Activated CD4-positive, alpha-beta T cell treated with anti-CD3 and anti-CD28 coated beads for 1 hour (primary cell): ENCODE measurements at places on chromosomes 16 and 17.

DNA sequence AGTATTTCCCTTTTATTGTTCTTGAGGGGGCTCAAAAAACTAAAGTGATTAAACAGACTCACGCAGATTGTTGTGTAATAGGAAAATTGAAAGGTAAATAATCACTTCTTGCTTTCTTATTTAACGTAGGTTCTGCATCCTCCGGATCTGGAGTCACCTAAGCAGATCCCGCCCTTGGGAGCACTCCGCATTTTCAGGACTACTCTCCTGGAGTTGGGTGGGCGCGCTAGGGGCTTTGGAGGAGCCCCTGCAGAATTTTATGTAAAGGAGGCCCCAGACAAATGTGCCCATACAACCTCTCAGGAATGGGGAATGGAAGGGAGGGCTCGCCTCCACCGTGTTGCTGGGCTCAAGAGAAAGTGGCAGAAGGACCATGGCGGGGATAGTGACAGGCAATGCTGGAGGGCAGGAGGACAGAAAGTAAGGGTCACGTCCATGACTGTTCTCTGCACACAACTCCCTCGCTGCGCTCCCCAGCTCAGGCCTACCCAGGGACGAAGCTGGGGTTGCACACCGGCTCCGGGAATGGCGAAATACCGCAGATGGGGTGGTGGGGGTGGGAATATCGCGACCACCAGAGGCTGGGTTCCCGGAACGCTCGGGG lies 8.3 kb downstream of the MT2A start:
- DNase-seq: no peak

DNA sequence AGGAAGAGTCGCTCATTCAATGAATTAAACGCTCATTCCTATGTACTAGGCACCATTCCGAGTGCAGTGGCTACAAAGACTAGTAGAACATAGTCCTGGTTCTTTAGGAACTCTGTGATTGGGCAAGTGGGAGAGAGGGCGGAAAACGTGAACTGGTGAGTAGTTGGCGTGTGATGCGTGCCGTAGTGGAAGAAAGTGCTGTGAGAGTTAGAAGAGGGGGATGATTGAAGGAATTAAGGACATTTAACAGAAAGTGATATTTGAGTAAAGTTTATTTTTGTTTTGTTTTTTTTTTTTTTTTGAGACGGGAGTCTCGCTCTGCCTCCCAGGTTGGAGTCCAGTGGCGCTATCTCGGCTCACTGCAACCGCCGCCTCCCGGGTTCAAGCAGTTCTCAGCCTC lies 7.9 kb upstream of the SLFN14 start:
- DNase-seq: no peak

GRCh38 chr17:53548252-53548651 lies 274.5 kb upstream of the KIF2B start:
- DNase-seq: no peak

DNA sequence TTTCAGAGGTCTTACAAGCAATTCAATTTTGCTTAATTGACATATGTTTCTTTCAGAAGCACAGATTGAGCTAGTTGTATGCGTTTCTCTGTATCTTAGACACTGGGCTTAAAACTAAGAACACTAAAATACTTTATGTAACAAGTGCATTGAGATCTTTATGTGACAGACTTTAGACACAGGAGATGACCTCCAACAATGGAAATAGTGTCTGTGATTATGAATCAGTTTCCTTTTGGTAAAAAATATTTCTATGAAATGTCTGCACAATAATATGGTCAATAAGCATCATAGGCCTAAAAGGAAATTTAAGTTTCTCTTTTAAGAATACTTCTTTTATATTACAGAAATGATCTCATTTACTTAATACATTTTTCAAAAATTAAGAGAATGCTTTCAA lies 153.2 kb downstream of the SKAP1 start:
- DNase-seq: no peak

DNA sequence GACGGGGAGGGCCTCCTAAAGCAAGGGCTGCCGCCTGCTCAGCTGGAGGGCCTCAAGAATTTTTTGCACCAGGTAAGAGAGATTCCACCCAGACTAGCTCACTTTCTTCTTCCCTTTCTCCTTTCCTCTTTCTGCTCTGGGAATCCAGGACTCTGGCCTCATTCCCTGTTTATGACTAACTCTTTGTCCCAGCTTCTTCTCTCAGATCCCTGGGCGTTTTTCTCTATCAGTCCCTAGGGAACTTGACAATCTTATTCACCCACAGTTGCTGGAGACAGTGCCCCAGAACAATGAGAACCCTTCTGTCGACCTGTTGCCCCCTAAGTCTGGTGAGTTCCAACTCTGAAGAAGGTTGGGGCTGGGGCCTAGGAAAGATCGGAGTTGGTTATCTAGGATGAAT lies 15.6 kb downstream of the CNTROB start:
- no peak for DNase-seq

DNA sequence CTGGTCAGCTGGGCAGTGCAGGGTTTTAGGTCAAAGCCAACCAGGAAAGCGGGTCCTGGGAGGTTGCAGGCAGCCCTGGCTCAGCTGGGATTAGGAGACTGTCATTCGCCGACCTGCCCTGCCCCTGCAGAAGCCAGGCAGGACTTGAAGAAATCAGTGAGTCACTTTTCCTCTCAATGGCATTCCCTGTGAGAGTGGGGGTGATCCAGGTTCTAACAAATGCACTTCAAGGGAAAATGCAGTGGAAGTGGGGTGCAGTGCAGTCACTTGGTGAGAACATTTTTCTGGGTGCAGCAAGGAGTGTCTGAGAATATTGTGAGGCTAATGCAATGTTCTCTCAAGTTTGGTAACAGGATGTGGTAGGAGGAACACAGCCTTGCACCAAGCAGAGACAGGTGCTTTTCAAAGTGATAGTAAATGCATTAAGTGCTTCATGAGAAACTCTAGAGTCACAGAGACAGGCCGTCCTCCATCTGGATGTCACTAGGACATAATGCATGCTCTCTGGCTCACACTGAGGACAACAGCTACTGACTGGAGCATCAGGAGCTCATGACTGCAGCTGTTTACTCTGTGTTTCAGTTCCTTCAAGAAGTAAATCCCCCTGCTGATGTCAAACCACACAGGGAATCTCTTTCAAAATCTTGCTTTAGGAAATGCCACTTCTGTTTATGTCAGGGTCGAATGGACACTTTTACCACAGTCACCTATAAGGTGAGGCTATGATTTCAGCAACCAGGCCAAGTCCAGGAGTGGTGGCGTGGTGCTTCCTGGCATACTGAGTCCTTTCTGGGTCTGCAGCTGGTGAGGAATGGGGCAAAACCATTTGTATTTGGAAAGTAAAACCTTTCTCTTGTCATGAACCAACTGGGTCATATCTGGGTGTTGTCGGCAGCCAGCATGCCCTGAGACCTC lies 16.7 kb downstream of the CDK5R1 start:
- no peak for DNase-seq

- DNase-seq: no peak
These were observed 5.4 kb upstream of the CHRNE start for GRCh38 chr17:4908301-4908700.

GRCh38 chr16:66587881-66588600 lies 8.8 kb downstream of the CMTM2 start:
- DNase-seq: no peak

DNA sequence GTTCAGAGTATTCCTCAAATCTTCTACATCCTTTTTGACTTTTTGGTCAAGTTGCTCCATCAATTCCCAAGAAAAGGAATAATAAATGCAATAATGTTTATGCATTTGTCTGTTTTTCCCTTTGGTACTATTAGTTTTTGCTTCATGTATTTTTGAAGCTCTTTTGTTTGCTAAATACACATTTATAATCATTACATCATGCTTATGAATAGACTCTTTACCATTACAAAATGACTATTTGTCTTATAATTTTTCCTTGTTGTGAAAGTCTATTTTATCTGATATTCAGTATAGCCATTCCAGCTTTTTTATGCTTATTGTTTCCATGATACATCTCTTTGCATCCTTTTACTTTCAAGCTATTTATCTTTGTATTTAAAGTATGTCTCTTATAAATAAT lies 41.2 kb downstream of the CEP112 start:
- no peak for DNase-seq

DNA sequence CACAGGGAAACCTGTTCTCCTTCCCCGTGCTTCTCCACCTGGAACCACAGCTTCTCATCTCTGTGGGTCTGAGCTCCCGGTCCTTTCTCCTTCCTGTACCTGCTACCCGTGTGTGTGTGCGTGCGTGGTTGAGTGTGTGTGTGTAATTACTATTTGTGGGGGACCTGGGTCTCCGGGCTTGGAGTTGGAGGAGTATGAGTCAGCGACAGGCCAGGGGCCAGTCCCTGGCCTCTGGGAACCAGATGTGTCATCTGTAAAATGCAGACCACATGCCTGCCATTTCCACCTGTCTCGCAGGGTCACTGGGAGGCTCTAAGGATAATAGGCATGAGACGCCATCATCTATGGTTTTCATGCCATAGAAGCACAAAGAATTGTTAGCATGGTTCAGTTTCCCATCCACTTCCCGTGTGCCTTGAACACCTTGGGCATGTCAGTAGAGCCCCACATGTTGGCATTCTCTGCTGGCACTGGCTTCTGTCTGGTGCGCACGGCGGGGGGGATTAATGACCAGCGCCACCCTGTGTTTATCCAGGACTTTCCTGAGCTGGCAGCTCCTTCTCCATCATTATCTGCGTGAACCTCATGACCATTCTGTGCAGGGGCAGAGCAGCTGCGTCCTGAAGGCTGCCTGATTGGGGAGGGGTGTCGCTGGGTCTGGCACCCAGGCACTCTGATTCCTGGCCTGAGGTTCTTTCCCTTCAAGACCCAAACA lies 1.5 kb downstream of the ZNF205 start:
- DNase-seq: no peak

DNA sequence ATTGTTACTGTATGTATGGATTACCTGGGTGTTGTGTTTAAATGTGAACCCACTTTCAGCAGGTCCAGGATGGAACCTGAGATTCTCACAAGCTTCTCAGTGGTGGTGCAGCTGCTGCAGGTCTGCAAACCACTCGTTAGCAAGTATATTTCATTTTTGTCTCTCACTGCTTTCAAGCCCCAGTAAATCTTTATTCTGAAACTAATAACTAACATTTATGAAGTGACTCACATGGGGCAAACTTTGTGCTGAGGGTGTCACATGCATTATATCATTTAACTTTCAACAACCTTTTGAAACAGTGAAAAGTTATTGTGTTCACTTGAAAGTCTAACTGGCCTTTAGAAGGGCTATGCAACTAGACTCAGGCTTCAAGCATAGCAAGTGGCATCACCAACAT lies 98.9 kb upstream of the DYNLRB2 start:
- DNase-seq: no peak

DNA sequence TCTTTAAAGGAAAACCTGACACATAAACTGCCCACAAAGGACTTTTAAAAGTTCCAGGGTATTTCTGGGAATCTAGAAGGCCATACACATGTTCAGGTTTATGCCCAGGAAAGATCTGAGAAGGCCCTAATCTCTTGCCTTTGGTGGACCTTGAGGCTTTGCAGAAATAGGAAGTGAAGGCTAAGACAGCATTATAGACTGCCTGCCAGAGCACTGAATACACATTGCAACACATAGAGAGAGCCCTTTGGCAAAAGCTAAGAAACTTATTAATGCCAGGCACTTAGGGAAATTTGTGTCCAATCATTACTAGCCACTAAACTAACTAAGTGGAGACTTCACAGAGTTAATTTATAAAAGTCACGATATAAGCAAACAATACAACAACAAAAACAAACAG lies 70.4 kb downstream of the MMD start:
- no peak for DNase-seq

GRCh38 chr16:8310323-8310722 lies 280.0 kb downstream of the TMEM114 start:
- no peak for DNase-seq

DNA sequence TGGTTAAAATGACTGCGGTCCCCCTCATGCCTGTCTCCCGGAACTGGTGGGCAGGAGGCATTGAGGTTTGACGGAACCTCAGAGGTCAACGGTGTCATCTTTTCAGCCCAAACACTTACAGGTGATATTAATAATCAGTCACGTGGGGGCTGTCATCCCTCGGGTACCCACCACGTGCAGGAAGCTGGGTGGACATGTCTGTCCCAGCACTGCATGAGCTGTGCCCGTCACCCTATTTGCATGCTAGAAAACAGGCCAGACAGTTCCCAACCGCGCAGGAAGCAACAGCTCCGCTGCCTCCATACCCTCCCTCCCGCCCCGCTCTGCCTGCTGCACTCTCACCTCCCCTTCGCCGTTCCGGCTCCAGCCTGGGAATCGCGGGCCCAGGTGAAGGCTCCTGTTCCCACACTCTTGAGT lies 1.4 kb downstream of the SYNGR3 start:
- DNase-seq: peak; percentile 36

GRCh38 chr16:72989579-72990551 lies 58.1 kb downstream of the ZFHX3 start:
- DNase-seq: no peak

GRCh38 chr17:79515110-79515509 lies 95.7 kb downstream of the RBFOX3 start:
- no peak for DNase-seq

DNA sequence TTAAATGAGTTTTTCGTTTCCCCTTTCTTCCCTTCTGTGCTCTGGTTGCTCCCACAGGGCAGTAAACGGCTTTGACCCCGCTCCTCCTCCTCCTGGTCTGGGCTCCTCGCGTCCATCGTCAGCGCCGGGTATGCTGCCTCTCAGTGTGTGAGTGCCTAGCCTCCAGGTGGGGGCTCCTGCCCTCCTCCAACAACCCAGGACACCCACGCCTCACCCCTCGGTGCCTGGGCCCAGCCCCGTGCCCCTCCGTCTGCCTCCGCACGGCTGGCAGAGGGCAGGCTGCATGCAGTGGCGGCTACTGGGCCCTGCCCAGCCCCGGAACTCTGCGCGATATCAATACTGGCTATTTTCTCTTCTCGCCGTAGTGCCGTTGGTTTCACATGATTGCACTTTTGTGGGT lies 31.2 kb downstream of the NDEL1 start:
- DNase-seq: no peak

DNA sequence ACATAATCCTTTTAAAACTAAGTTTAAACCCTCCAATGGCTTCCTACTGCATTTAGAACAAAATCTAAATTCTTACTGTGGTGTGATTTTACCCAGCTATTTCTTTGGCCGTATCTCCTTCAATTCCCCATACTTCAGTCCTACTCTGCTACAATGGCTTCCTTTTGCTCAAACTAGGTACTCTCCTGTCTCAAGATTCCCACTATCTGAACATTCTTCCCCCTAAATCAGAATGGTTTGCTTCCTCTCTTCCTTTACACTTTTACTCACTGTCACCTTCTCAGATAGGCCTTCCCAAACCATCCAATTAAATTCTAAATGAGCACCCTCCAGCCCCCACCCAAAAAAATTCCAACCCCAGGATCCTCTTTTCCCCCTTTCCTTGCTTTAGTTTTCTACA lies 109.2 kb downstream of the BRIP1 start:
- no peak for DNase-seq

- no peak for DNase-seq
These were observed 17.2 kb downstream of the SLC26A11 start for GRCh38 chr17:80237386-80237785.
